ENCODE measurements at places on chromosomes 7 and 10. TPM values are rescaled to one million over a fixed set of nuclear protein-coding genes. Genes with fewer than 3 reads are reported as not detected.

- DNase-seq = no peak
Observed at GRCh38 chr10:18437486-18437885, 213.9 kb downstream of the NSUN6 start.

LRGUK gene
- 0.89 TPM for total RNA-seq

GRCh38 chr10:11949152-11949551 is 93.5 kb downstream of the UPF2 start:
- DNase-seq = no peak

GRCh38 chr10:76287856-76288255 is 856.4 kb downstream of the LRMDA start:
- DNase-seq = no peak

SLC29A3 gene
- 1.7 TPM for total RNA-seq

DNA sequence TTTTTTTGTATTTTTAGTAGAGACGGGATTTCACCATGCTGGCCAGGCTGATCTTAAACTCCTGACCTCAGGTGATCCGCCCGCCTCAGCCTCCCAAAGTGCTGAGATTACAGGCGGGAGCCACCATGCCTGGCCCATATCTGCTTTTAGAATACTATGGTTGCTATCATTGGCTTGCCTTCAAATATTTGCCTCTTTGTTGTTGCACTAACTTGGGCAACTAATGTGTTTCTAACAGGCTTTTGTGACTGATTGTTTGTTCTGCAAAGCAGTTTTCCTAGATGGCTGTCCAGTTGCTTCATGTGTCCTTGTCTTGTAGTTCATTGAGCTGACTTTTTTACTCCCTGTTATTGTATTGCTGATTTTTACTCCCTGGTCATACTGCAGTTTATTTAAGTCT is 9.7 kb downstream of the VDAC2 start:
- DNase-seq = no peak

GRCh38 chr7:137919987-137920386 is 73.2 kb upstream of the DGKI start:
- no peak for DNase-seq

DNA sequence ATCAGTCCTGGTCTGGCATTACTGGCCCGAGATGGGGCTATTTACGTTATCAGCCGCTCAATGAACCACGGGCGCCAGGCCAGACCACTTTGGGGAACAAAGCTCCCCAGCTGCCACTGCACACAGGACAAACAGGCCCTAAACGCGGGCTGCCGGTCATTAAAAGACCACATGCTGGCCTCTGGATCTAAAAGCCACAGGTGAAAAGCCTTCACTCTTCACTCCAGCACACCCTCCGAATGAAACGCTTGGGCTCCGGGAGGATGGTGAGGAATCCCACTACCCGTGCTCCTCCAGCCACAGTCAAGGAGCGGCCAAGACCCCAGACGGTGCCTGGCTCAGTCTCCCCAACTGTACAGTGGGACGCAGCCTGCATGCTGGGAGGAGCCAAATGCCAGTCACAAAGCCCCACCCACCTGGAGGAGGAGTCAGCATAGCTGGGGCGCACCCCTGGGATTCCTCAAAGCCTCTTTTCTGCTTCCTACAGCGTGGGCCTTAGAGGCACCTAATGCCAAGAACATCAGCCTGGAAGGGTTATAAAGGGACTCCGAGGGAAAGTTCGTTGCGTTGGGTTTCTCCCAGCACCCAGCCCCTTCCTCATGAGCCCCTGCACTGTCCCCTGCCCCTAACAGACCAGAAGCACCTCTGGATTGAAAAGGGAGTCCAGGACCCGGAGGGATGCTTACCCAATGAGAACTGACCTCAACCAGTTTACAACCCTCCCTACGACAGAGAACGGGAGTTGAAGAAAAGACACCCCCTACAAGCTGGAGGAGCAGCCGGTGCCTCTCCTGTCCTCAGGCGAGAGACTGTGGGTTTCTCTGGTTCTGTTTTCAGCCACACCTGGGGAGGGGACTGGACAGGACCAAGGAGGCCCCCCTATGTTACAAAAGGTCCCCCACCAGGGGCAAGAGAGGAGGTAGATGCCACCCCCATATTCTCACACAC is 4.7 kb downstream of the PDGFA start:
- peak; percentile 25 for DNase-seq

FAM221A gene
- total RNA-seq = 1.9 TPM

GRCh38 chr10:91756286-91756685 is 41.9 kb upstream of the TNKS2 start:
- no peak for DNase-seq

- peak; percentile 90 for DNase-seq
Observed at GRCh38 chr7:32942415-32943251, 14.6 kb upstream of the FKBP9 start.

- peak; percentile 39 for DNase-seq
Observed at GRCh38 chr7:140304191-140304799, 94.0 kb downstream of the SLC37A3 start.

DNA sequence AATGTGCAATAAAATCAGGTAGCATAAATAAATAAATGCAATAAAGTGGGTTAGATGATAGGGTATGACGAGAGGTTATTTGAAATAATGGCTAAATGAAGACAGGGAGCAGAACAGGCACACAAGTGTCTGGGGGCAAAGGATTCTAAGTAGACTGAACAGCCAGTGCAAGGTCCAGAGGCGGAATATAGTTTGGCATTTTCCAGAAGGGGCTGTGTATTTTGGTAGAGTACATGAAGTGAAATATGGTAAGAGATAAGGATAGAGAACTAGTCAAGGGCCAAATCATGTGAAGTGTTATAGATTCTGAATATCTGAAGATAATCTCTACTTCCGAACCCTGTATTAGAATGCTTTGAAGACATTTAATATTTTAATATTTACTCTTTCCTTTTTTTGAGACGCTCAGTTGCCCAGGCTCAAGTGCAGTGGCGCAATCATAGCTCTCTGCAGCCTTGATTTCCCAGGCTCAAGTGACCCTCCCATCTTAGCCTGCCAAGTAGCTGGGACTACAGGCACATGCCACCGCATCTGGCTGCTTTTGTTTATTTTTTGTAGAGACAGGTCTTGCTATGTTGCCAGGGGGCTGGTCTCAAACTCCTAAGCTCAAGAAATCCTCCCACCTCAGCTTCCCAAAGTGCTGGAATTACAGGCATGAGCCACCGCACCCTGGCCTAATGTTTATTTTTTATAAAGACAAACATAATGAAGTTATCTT is 44.4 kb upstream of the CD36 start:
- no peak for DNase-seq
